ENCODE measurements at places on chromosomes 6 and 20.
A peak's percentile ranks its signal among the peaks of the same experiment; 100 is the strongest.

DNA sequence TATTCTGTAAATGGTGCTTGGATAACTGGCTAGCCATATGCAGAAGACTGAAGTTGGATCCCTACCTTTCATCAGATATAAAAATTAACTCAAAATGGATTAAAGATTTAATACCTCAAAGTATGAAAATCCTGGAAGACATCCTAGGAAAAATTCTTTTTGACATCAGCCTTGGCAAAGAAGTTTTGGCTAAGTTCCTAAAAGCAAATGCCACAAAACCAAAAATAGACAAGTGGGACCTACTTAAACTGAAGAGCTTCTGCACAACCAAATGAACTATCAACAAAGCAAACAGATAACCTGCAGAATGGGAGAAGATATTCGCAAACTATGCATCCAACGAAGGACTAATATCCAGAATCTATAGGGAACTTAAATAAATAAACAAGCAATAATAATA is 60.3 kb upstream of the RIPPLY2 start:
- no peak for DNase-seq

GRCh38 chr6:42316981-42317380 is 99.3 kb upstream of the MRPS10 start:
- DNase-seq, result no peak

DNA sequence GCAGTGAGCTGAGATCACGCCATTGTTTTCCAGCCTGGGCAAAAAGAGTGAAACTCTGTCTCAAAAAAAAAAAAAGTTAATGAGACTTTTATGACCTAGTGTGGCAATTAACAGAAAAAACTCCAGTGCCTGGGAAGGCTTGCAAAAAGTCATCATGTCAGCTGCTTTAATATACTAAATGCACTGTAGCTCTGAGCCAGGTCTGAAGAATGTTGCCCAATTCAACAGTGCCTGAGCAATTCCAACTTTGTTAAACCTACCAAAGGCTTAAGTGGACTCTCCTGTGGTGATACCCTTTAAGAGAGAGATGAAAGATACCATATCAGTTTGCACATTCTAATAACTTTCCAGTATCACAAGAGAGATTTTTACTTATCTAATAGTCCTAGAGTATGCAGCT is 6.5 kb upstream of the ROS1 start:
- no peak for DNase-seq

DNA sequence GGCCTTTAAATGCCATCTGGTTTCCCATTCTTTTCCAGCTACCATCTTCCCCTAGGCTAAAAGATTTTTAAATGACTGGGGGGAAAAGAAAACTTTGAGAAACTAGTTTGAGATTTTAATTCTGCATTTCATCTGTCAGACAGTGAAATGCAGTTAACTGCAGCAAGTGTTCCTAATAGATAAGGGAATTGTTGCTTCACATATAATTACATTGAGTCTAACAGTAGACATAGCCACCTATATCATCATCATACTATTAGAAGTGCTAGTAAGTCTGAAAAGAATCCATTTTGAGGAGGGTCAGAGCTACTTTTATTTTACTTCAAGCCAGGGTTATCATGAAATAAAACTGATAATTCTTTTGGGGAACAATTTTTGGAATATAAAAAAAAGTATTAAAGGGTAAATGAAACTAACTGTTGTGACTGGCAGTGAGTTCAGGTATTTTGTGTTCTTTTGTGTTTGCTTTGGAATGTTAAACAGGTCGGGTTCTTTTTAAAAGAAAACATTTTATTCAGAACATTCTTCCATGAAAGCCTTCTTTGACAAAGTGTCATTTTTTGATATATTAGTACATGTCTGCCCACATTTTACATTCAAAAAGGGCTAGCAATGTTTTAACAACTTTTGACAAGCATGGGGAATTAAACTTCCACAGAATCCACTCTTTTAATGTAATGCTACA is 170.1 kb downstream of the HS3ST5 start:
- DNase-seq, result no peak

DNA sequence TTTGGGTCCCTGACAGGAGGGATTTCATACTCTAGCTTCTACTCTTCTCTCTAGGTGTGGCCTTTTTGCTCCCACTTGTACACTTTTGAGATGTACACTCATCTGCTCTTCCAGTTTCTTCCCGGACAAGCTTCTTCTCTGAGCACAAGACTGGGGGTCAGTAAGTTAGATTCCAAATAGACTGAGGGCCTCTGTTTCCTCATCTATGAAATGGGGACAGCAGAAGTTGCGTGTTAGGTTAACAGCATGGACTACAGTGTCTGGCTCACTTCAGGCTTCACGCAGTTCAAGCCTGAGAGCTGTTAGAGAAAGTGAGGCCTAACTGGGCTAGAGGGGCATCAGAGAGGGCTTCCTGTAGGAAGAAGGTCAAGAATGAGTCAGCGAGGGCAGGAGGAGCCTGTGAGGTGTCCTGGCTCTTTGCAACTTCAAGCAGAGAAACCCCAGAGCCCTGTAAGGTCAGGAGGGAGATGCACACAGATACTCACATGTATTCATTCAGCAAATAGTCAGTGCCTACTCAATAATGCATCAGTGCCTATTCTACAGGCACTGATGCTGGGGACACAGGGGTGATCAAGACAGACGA is 20.6 kb downstream of the XKR7 start:
- DNase-seq, result no peak

DNA sequence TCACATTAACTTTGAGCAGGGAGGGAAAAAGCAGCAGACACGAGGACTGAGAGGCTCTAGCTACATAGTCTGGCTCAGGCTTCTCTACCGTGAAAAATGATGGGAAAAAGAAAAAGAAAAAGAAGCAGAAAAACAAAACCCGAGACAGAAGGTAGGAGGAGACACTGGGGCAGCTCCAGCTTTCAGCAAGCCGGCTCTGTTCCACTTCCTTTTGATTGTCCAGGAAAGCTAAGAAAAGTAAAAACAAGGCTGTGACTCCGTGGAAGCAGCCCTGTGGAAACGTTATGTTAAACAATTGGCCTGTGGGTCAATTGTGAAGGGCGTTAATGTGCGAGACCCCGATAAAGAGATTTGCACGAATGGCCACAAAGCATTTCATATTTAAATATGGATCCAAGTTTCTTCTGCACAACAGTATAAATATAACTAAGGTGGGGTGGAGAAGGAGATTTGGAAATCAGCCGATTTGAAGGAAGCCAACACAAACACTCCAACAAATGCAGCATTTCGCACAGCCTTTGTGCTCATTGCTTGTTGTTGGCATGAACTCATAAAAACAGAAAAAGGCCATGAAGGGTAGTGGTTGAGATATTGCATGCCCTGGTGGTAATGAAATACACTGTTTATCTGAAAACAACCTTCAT is 236.9 kb upstream of the JAG1 start:
- DNase-seq, result peak; percentile 77

- DNase-seq, result no peak
Observed at GRCh38 chr6:54959820-54960219, 113.2 kb downstream of the FAM83B start.

DNA sequence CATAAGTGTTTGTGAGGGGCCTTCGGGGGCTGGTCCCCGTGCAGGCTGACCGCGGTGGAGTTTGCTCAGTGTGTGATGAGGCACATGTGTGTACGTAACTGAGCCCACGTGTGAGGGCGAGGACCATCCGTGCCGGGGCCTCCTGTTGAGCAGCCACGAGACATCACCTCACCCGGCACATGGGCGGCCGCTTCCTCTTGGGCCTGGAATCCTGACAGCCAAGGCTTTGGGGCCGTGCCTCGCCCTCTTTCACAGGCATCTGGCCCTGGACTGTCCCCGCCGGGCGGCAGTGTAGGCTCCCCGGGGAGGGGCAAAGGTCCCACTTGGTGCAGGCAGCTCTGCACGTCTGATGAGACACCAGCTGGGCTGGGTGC is 202.3 kb downstream of the DLL1 start:
- no peak for DNase-seq

GRCh38 chr6:140567466-140567865 is 1193.0 kb upstream of the CITED2 start:
- peak; percentile 40 for DNase-seq

DNA sequence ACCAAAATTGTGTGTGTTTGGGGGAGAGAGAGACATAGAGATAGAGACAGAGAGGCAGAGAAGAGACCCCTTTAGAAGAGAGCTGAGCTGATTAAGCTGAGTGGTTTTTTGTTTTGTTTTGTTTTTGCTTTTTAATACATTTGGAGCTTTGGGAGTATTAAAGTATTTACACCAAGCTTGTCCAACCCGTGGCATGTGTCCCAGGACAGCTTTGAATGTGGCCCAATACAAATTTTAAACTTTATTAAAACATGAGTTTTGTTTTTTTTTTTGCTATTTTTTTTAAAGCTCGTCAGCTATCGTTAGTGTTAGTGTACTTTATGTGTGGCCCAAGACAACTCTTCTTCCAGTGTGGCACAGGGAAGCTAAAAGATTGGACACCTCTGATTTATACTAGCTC is 56.0 kb downstream of the MRAP2 start:
- DNase-seq, result no peak

GRCh38 chr20:6014957-6015356 is 38.9 kb downstream of the LRRN4 start:
- DNase-seq, result no peak

DNA sequence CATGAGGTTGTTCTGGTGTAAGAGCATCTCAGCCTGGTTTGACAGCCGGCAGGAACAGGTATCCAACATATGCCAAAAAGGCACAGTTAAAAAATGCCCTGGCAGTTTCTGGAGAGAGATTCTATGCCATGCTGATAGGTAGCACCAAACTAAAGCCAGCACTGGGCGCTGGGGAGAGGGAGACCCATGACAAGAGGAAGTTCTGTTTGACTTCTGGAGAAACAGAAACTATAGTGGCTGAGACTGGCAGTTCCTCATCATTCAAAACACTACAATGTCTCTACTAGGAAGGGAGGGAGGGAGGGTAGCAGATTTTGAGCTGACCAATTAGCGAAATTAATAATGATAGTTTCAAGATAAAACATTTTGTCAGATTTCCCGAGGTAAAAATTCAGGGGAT is 174.1 kb downstream of the ADAT2 start:
- no peak for DNase-seq

DNA sequence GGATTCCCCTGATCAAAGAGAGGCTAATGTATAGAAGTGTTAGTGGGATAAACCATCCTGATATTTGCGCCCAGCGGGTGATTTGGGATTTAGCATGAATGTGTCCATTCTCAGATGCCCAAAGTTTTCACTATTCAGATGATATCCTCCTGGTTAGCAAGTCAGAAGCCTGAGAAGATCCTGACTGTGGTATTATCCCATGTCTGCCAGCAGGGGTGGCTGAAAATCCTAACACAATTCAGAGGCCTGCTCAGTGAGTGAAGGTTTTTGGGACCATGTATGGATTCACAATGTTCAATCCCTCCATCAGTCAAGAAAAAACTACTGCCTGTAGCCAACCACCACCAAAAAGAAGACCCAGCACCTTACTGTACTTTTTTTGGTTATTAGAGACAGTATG is 34.1 kb upstream of the SPACA1 start:
- DNase-seq, result no peak

DNA sequence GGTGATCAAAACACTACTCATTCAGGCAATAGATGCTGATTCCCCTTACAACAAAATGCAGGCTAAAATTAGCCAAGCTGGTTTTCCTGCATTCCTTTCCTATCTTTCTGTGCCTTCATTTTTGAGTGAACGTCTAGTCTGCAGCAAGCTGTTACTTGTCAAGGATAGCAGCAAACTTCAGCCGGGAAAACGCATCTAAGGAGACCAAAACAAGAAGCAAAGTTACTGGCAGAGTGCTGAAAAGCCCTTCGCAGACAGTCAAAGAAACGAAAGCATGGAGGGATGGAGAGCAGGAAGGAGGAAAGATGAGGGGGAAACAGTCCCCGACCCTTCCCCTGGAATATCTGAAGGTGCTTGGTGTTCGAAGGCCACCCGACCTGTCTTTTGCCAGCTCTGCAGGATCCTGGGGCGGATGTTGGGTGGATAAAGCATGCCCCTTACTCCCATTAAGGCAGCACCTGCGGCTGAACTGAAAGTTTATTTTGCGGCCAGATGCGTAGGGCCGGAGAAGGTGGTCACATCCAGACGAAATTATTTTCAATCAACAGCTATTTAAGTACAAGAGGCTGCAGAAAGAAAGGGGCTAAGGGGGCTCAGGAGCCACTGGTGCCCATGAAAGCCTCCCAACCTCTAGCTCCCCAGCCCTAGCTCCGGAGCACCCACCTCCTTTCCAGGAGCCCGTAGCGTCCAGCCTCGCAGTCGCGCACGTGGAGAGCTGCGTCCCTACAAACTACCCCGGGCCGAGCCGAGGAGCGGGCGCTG is 538 bp downstream of the FERMT1 start:
- peak; percentile 69 for DNase-seq

DNA sequence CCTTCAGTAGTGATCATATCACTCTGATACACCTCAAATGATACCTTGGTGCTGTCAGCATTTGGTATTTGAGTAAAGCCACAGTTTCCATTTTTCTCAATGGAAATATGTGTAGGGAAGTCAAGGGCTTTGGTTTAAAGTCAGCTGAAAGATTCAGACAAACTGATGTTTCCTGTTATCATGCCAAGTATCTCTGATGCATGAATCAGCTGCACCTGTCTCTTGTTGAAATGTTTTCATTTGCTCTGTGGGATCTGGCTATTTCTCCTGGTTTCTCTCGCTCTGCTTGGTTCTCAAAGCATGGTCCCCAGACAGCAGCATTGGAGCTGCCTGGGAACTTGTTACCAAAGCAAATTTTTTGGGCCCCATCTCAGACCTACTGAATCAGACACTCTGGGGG is 23.5 kb downstream of the ZFP64 start:
- DNase-seq, result no peak

GRCh38 chr20:51091406-51092195 is 68.7 kb upstream of the KCNG1 start:
- no peak for DNase-seq

- no peak for DNase-seq
Observed at GRCh38 chr6:13725570-13725969, 13.9 kb upstream of the RANBP9 start.

- no peak for DNase-seq
Observed at GRCh38 chr20:62011403-62011790, 54.3 kb downstream of the TAF4 start.

DNA sequence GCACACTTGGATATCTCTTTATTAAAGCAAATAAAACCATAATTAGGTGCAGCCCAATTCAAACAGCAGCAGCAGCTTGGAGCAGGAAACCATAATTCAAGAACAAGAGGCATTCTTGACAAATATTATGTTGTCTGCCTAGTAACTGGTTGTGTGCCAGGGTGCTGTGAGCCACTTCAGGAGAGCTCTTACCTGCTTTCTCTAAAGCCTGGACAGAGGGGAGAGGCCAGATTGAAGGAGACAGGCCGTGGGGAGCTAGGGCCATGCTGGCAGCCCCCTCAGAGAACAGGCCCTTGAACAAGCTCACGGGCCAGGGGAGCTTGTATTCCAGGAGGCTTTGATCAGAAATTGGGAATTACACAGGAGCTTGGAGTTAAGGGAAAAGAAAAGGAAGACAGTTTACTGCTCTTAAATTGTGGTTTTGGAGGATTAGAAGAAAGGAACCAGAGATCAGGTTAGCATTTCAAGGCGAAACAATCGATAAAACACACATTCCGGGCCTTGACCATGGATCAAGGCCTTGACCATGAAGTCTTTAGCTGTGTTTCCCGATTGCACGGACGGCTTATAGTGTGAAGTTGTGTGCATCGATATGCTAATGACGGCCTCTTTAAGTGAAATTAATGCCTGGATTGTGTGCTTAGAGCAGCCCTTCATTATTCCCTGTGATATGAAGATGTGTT is 69.8 kb upstream of the NKX2-2 start:
- DNase-seq, result no peak
